Activated T-cell treated with anti-CD3 and anti-CD28 coated beads for 48 hours (primary cell): ENCODE measurements at places on chromosomes 5 and 9.

- DNase-seq, result no peak
Measured at GRCh38 chr5:127595484-127596368, 53.2 kb upstream of the CTXN3 start.

DNA sequence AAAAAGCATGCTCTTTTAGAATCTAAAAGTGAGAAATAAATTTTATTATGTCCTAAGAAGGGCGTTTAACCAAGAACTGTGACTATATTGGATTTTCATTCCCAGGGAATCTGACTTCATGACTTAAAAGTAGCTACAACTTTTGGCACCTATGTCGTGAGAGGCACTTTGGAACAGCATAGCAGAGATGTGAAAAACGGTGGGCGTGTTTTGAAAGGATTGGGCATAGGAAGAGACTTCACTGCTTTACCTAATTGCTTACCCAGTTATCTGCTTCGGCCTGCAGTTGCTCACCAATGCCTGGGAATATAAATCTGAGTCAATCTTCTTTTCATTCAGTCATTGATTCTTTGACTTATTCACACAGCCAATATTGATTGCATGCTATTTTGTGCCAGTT lies 363.4 kb downstream of the DNAH5 start:
- no peak for DNase-seq

- DNase-seq, result no peak
Measured at GRCh38 chr9:6764950-6765349, 7.2 kb downstream of the KDM4C start.

DNA sequence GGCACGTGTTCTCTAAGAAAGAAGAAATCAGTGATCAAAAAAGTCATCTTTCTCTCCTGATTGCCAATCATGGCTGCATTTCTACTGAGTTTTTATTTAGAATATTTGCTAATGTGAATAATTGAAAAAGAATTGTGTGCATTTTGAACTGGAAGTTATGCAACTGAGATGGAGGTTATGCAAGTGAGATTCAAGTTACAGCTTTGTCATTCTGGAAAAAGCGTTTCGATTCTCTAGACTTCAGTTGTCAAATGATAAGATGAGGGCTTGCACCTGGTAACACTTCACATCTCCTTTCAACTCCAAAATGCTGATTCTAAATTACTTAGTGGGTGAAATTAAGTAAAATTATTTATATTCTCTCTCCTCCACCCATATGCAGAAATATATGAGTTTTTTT lies 36.4 kb downstream of the C6 start:
- DNase-seq, result no peak

- no peak for DNase-seq
Measured at GRCh38 chr5:58411372-58411771, 48.5 kb downstream of the PLK2 start.

DNA sequence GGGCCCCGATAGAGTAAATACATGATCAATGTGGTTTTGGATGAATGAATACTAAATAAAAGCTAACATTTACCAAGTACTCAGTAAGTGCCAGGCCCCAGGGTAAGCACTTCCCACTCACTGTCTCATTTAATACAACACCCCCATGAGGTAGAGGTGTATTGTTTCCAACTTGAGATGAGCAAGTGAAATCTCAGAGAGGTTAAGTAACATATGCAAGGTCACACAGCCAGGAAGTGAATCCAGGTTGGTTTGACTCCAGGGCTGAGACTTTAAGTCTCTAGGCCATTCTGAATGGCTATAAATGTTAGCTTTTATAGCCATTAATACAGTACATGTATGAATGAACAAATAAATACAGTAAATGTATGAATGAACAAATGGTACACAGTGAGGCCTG lies 39.4 kb downstream of the LHX2 start:
- DNase-seq, result no peak

- DNase-seq, result no peak
Measured at GRCh38 chr5:41747301-41747700, 122.9 kb downstream of the OXCT1 start.

DNA sequence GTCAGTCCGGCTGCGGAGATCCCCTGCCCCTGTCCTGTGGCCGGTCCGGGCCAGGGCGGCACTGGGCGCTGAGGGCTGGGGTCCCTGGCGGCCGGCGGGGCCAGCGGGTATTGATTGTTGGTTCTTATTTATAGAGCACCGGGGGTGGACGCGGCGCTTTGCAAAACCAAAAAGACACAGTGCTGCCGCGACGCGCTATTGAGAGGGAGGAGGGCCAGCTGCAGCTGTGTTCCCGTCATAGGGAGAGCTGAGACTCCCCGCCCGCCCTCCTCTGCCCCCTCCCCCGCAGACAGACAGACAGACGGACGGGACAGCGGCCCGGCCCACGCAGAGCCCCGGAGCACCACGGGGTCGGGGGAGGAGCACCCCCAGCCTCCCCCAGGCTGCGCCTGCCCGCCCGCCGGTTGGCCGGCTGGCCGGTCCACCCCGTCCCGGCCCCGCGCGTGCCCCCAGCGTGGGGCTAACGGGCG lies 2.5 kb downstream of the LRRC26 start:
- no peak for DNase-seq

- no peak for DNase-seq
Measured at GRCh38 chr9:76980566-76980965, 38.9 kb upstream of the FOXB2 start.

DNA sequence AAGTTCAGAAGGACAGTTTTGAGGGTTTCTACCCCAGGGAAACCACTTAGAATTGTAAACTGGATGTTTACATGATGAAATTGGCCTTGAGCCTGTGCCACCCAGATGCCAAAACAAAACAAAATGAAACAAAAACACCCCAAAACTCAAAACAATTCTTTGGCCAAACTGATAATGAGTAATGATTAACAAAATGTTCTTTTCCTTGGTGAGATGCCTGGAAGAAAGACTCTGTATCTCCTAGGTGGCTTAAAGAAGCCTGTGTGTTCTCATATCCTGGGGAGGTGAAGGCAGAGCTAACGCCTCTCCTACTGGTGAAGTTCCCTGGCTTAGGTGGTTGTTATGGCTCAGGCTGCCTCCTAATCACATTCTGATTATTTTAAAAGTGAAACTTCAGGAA lies 120.5 kb downstream of the NPR3 start:
- no peak for DNase-seq

- DNase-seq, result no peak
Measured at GRCh38 chr5:90685425-90686022, 126.9 kb downstream of the ADGRV1 start.

GRCh38 chr5:14040542-14040941 lies 96.1 kb upstream of the DNAH5 start:
- DNase-seq, result no peak

GRCh38 chr5:115490596-115490995 lies 54.0 kb downstream of the FEM1C start:
- DNase-seq, result no peak

- no peak for DNase-seq
Measured at GRCh38 chr9:7316166-7316795, 483.3 kb downstream of the DMAC1 start.

DNA sequence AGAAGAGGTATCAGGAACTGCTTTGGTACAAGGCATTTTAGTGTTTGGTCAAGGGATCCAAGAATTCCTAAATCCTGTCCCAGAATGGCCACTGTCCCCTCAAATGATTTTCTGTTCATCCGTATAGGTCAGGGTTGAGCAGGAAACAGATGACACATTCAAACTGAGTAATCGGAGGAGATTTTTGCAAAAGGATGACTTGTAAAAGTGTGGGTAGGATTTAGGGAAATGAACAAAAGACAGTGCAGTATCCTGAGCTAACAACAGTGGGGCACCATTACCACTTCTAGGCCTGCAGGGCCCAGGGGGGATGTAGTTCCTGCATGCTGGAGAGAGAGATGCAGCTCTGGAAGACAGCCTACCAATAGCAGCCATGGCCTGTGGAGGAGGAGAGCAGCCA lies 290.1 kb downstream of the ZSWIM6 start:
- no peak for DNase-seq

DNA sequence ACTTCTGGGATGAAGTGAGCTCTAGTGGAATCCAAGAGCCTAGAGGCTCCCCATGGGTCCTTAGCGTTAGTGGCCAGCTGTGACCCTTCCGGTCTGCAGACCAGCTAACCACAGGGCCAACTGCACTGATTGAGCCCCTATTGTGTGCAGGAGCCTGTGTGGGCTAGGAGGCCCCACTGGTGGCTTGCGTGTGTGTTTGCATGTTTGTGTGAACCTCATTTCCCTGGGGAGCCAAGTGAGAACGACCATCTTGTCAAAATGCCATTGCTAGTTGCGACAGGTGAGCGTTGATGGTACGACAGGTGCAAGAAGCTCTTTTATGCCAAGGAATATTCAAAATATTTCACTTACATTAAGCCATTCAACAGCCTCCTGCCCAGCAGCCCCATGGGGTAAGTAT lies 44.1 kb upstream of the ANKRD33B start:
- no peak for DNase-seq

DNA sequence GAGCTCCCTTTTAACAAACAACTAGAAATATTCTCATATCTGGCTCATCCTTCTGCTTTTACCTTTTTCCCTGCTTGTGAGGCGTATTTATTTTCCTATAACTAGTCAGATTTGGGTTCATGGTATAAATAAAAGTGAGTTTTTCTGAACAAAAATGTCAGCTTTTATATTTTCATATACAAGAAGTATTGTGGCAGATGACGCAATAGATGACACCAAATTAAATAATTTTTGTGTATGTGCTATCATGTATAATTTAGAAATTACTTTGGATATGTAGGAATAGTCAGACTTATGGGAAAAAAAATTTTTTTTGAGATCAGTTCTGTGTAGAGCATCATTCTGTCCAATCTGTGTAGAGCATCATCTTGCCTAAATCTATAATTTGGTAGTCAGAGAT lies 45.7 kb upstream of the SLC27A6 start:
- DNase-seq, result no peak

- no peak for DNase-seq
Measured at GRCh38 chr5:142495531-142495930, 170.7 kb upstream of the SPRY4 start.

- no peak for DNase-seq
Measured at GRCh38 chr9:137390553-137391410, 32.2 kb downstream of the EXD3 start.

- no peak for DNase-seq
Measured at GRCh38 chr9:110283751-110284150, 27.4 kb upstream of the TXN start.

GRCh38 chr9:89640801-89641200 lies 36.0 kb downstream of the GADD45G start:
- DNase-seq, result no peak

GRCh38 chr9:98356326-98356725 lies 100.9 kb upstream of the TBC1D2 start:
- no peak for DNase-seq

- no peak for DNase-seq
Measured at GRCh38 chr5:27217155-27217956, 179.0 kb upstream of the CDH9 start.
